ENCODE measurements at places on chromosomes 5 and 9. TPM values are rescaled to one million over a fixed set of nuclear protein-coding genes. Genes with fewer than 3 reads are reported as not detected.

MORN5 gene
- not detected for total RNA-seq

GRCh38 chr5:151685749-151686673, 704 bp downstream of the SPARC start:
- no peak for DNase-seq

OR1Q1 gene
- total RNA-seq: not detected

- no peak for DNase-seq
Observed at GRCh38 chr9:126844085-126844484, 16.4 kb upstream of the ZBTB34 start.

RBM27 gene
- 22.1 TPM for total RNA-seq

RAB3C gene
- total RNA-seq: 6.1 TPM

- no peak for DNase-seq
Observed at GRCh38 chr9:77158772-77159513, 18.4 kb upstream of the VPS13A start.

PCDHB13 gene
- total RNA-seq: 4.9 TPM

LCN6 gene
- 7.0 TPM for total RNA-seq

DNA sequence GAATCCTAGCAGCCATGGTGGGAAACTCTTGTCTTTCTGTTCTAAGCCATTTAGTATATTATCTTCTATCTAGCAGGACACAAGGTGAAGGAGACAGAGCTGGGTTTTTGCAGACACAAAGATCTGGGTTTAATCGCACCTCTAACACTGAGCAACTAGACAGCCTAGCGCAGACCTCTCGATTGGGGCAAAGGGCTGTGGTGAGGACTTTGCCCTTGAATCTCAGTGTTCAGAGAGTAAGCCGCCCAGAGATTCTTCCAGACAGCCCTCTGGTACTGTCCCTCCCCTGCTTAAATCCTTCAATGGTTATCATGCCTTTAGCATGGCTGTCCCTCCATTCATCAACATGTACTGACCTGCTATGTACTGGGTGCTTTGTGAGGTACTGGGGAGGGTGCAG, 128.1 kb downstream of the CRB2 start:
- DNase-seq: no peak

DNA sequence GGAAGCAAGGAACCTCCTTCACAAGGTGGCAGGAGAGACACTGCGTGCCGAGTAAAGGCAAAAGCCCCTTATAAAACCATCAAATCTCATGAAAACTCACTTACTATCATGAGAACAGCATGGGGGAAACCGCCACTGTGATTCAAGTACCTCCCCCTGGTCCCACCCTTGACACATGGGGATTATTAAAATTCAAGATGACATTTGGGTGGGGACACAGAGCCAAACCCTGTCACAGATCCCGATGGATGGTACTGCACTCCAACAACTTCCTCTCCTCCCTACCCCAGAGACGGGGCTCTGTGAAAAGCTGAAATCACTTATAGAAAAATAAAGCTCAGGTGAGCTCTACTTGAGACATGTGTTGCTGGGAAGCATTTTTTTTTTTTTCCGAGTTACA, 10.3 kb upstream of the ADCY2 start:
- no peak for DNase-seq

STING1 gene
- 94.5 TPM for total RNA-seq

DNA sequence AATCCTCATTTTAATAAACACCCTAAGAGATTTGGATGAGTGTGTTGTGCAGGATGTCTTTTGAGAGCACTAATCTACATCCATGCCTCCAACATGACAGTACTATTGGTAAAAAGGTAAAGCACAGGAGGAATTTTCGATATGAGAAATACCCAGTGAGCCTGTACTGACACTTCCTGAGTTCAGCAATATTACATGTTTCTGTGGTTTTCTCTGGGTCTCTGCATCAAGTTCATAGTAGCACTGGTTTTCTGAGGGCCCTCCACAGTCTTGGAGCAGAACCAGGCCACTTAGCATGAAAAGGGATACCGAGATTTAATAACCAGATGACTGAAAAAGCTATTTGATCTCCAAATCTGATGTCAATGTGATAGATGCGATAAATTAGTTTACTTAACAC, 524.1 kb downstream of the TMEM38B start:
- DNase-seq: no peak

DNA sequence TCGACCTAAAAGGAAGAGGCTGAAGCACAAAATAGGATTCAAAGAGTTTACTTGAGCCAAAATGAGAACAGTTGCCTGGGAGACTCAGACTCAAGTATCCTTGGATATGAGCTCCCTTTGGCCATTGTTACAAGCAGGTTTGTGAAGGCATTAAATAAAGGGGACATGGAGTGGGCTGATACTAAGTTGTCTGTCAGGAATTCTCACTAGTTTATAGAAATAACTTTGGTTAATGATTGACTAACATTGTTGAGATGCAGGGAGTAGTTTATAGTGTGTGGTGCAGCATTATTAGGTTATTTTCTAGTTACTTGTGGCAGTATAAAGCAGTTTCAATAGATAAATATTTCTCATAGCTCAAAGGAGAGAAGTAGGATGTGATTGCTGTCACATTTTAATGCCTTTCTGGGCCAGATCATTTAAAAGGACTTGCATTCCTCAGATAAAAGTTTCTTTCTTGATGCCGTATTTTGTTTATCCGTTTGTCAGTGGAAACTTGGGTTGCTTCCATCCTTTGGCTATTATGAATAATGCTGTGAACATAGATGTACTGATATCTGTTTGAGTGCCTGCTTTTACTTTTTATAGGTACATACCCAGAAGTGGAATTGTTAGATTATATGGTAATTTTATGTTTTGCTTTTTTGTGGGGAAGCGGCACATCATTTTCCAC, 9.1 kb downstream of the AP3S1 start:
- DNase-seq: no peak

DNA sequence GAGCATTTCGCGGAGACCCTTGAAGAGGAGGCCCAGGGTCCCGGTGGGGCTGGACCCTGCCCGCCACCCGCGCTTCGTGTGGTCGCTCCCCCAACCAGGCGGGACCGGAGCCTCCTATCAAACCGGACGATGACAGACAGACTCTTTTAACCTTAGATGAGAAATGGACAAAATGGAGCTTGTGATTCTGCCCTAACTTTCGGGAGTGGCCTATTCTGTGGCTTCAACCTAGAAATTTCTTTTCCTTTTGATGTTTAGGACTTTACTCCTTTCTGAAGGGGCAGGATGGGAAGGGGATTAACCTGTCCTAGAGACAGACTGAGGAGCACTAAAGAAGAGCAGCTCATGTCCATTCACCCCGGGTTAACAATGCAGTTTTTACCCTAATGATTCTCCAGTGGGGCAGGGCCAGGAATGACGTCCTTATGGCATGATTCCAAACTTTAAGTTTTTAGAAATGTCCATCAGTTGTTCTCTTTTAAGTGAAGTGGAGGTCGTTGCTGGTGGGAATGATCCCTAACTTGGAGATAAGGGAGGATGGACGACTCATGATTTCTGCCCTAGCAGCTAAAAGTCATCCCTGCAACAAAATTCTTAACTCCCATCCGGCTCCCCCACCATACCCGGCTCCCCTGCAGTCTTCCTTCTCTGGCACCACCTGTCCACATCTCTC, 1.0 kb downstream of the NIPSNAP3A start:
- DNase-seq: no peak

CFAP77 gene
- total RNA-seq: not detected

DNA sequence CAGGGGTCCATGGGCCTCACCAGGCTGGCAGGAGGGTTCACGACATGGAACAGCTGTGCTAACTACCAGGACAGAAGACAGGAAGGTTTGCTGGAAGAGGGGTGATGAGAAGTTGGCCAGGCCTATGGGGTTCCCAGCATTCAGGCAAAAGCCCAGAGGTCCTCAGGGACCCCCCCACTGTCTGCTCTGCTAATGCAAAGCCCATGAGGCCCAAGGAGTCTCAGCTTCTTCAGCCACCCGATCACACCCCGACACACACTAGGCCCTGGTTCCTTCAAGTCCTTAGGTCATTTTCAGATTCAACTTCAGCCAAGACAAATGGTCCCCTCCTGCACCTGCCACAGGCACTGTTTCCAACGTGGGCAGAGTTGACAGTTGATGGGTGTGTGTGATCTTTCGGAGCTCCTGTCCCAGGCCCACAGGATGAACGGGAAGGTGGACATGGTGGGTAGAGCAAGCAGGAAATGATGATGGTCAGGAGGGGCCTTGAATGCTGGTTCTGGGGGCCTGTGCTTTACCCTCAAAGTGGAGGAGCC, 20.4 kb downstream of the ADAMTS2 start:
- DNase-seq: peak; percentile 33

GRCh38 chr9:106961623-106962022, 98.7 kb downstream of the ZNF462 start:
- DNase-seq: no peak

- no peak for DNase-seq
Observed at GRCh38 chr9:107067739-107068416, 204.9 kb downstream of the ZNF462 start.

GRCh38 chr9:121538221-121538620, 38.6 kb upstream of the GGTA1 start:
- no peak for DNase-seq

PCYOX1L gene
- 10.8 TPM for total RNA-seq

DNA sequence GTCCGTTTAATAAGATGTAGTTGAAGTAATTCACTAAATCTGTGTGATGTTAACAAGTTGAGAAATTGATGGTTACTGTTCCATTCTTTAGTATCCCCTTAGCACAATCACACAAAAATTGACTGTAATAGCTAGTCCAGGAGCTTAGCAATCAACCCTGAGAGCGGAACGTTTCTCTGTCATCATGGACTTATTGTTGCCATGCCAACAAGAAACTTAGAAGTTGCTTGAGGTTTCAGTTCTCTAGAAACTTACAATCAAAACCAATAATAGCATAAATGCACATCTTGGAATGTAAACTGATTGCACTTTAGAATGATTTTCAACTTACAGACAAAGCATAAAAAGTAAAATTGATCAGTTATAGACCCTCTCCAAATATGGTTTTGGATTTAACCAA, 125.4 kb upstream of the ANKH start:
- DNase-seq: no peak

- DNase-seq: peak; percentile 36
Observed at GRCh38 chr5:931570-932145, 39.0 kb downstream of the TRIP13 start.

CEL gene
- total RNA-seq: 2.7 TPM

DNA sequence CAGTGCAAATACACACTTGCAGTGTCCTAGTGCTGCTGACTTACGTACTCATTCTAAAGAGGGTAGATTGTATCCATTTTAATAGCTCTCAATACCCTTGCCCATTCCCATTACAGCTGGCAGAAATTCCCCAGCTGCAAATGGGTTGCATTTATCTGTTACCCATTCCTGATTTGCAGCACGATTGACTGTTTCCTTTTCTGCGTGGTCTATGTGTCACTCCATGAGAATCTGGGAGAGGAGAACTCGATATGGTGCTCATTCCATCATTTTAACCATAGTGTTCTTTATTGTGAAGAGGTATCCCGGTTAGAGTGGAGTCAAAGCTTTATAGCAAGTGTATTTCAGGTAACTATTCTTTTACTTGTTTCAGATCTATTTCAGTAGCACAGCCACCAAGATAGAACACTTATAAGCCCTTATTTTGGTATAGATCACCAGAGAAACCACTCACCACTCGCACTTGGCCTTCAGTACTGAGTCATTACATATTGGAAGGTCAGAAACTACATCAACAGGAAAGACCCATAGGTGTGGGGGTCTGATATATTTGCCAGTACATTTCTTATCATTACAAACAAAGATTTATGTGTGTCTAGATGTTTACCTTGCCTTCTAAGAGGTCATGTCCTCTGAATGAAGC, 139.5 kb downstream of the MUSK start:
- no peak for DNase-seq

ARID3C gene
- total RNA-seq: 1.2 TPM

GRCh38 chr9:110650991-110651411, 17.6 kb upstream of the MUSK start:
- DNase-seq: no peak

CCDC112 gene
- 8.9 TPM for total RNA-seq
